ENCODE measurements at places on chromosomes 6 and 20. TPM values are rescaled to one million over a fixed set of nuclear protein-coding genes. Genes with fewer than 3 reads are reported as not detected.

DNA sequence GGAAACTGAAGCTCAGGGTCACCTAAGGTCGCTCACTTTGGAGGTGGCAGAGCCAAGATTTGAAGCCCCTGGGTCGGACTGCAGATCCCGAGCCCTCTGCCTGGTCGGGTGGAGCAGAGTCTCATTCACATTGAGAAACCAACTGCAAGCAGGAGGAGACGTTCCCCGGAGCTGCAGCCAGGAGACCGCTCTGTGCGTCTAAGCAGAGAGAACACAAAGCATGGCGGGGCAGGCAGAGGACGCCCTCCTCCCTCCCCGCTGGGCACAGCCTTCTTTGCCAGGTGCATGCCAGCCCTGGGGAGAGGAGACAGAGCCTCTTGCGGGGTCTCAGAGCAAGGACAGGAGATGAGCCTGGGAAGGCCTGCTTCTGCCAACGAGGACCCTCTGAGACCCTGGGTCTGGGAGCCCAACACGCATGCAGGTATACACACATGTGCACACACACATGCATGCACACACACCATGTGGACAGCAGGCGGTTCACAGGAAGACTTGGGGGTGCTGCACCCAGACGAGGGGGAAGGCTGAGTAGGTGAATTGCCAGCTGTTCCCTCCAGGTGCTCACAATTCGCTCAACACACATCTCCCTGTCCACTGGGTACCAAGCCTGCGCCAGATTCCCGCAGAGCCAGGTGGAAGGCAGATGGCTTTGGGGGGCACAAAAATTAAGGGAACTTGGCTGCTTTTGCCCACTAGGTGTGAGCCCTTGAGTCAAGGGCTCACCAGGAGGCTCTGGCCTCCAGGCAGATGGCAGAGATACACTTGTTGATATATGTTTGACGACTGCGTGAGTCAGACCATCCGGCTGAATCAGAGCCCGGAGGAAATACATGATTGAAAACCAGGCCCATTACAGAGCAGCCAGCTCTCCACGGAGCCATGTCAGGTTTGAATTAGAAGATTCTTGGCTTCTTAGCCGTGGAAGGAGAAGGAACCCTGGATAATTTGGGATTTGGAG is 5.5 kb upstream of the NTSR1 start:
- DNase-seq = no peak

GRCh38 chr6:91383207-91383606 is 796.3 kb upstream of the MAP3K7 start:
- no peak for DNase-seq

Gene NKAIN2
- 0.59 TPM for total RNA-seq

Gene ULBP3
- 2.9 TPM for total RNA-seq

DNA sequence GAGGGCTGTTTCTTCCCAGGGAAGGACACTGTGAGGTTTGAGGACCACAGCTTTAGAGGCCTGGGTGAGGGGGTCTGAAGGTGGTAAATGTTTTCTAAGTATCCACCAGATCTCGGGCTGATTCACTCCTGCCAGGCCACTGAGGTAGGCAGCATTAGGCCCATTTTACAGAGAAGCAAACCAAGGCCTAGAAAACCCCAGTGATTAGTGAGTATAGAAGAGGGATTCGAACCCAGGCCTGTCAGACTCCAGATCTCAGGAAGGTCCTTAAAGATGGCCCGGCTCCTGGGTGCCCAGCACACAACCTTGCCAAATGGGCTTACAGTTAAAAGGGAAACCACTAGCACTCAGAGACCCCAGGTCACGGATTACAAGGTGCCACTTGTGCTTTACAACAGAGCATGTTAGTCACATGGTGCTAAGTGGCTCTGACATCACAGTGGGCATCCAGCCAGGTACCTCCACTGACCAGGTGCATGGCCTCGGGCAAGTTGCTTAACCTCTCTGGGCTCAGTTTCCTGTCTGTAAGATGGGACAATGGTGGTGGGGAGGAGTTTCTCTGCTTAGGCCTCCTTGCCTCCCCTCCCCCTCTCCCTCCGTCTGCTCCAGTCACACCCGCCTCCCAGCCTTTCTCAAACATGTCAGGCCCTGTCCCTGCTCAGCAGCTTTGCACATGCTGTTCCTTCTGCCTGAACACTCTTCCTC is 18.8 kb upstream of the SIRPA start:
- DNase-seq = no peak

Gene EEF1A2
- 1.1 TPM for total RNA-seq

All from uterus (tissue), 4 donors.